ENCODE measurements at places on chromosomes 5 and 9. TPM values are rescaled to one million over a fixed set of nuclear protein-coding genes. Genes with fewer than 3 reads are reported as not detected.

- no peaks in the 10 kb centered on the region for H3K4me1 ChIP-seq
- no peaks in the 10 kb centered on the region for H3K36me3 ChIP-seq
- H3K27ac ChIP-seq, result no peak overlapping the region
- H3K4me3 ChIP-seq, result no peak overlapping the region
- H3K27me3 ChIP-seq, result no peaks in the 10 kb centered on the region
Measured at GRCh38 chr5:2866662-2867372, 115.3 kb upstream of the IRX2 start.

DNA sequence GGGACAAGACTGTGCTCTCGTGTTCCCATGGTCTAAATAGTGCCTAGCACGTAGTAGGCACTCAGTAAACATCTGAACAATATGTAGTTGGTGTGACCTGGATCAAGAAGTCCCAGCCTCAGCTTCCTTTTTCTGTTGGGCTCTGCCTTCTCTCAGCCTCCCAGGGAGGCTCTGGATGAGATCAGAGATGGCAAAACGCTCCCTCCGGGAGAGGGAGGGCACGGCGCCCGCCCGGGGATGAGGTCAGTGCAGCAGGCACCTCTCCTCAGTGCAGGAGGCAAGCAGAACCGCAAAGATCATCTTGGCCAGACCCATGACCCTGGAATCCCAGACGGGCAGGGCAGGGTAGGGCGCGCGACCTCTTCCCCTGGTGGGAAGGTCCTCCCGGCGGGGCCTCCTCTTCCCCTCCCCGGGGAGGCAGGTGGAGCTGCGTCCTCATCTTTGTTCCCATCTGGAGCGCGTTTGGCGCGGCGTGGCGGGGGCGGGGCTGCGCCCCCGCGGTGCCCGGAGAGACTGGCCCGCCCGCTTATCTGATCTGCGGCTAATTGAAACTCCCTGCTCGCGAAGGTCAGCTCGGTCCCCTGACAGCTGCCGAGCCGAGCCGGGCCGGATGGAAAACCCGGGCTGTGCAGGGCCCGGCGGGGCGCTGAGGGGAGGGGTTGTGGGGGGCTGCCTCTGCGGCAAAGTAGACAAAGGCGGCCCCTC is 60.9 kb downstream of the CXXC5 start:
- peaks cover 25% of the 10 kb centered on the region for H3K4me1 ChIP-seq
- H3K27ac ChIP-seq, result no peak overlapping the region
- no peak overlapping the region for H3K4me3 ChIP-seq
- H3K36me3 ChIP-seq, result no peaks in the 10 kb centered on the region
- no peak for DNase-seq
- H3K27me3 ChIP-seq, result no peaks in the 10 kb centered on the region

The SLC45A2 gene
- total RNA-seq, result not detected

The PCDHB16 gene
- not detected for total RNA-seq
